NCI-H1694 treated with DMSO at 0.1 percent for 48 hours (cell line): ENCODE measurements at places on chromosomes 3 and 15.

- no peak for DNase-seq
Measured at GRCh38 chr3:61152071-61152470, 99.2 kb downstream of the FHIT start.

- no peak for DNase-seq
Measured at GRCh38 chr15:82919231-82919886, 33.2 kb downstream of the HOMER2 start.

GRCh38 chr3:42189001-42189460, 77.0 kb downstream of the CCK start:
- no peak for DNase-seq

DNA sequence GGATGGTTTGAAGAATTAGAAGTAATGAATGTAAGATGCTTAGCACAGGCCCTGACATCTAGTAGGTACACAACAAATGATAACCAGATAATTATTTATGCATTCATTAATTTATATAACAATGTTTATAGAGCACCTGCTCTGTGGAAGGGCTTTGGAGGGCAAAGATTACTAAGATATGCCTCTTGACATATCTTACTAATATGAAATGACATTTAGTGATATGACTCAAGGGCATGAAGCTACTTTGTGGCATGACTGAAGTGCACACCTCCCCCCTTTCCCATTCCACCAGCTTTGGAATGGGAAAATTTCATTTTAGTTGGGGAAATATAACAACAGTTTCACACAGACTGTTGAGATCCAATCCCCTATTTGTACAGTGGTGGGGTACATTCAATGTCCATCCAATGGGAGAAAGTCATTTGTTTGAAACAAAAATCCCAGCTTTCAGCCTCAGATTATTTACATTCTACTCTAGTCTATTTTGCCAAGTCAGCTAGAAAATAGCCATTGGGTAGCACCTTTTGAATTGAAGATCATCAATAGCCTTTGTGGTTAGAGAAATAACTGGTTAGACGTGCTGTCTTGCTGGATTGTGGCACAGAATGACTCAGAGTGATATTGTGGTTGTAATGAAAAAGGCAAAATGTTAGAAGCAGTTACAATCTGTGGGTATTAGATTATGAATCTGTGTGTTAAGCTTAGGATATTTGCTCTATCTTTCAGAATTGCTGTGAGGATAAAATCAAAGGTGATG, 72.9 kb downstream of the MOBP start:
- DNase-seq: no peak

DNA sequence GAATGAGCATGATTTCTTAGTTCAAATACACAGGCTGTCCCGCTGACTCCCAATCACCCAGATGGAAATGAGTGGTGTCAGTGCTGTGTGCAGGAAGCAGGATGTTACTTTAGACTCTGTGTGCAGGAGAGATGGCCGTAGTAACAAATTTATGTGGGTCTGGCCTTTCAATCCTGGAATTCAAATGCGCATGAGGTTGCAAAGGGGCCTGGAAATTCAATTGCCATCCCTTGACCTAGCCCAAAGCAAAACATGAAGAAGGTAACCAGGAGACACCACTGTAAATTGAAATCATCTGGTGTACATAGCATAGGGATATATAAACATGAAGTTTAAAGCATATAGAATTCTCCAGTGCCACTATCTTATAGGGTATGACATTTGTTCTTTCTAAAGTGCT, 33.2 kb downstream of the GREM1 start:
- DNase-seq: no peak

- no peak for DNase-seq
Measured at GRCh38 chr15:89614164-89614563, 38.9 kb downstream of the TICRR start.

- DNase-seq: no peak
Measured at GRCh38 chr3:105529456-105529855, 162.7 kb downstream of the ALCAM start.

- no peak for DNase-seq
Measured at GRCh38 chr15:69119001-69119400, 41.4 kb upstream of the GLCE start.

GRCh38 chr15:76293361-76293760, 17.9 kb downstream of the ETFA start:
- DNase-seq: no peak

- DNase-seq: no peak
Measured at GRCh38 chr3:40851836-40852235, 327.1 kb downstream of the ZNF621 start.

DNA sequence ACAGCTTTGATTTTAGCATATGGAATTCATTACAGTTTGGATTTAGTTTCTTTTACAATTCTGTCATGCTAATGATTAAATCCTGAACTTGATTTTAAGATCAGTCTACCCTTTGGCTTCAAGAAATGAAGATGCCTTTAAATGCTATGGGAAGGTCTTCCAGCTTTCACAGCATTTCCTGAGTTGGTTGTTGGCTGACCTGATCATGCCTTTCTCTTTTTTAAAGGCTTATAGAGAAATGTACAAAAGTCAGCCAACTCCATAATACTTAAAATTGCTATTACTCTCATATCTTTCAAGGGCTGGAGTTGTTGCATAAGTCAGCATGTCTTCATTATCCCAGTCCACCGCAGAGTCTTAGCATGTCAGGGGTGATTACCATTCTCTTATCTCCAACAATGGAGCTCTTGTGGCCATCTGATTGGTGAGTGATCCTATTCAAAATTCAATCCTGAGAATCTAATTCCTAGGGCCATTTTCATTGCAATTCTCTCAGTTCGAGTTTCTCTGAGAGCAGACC, 123.8 kb downstream of the GMNC start:
- DNase-seq: no peak

DNA sequence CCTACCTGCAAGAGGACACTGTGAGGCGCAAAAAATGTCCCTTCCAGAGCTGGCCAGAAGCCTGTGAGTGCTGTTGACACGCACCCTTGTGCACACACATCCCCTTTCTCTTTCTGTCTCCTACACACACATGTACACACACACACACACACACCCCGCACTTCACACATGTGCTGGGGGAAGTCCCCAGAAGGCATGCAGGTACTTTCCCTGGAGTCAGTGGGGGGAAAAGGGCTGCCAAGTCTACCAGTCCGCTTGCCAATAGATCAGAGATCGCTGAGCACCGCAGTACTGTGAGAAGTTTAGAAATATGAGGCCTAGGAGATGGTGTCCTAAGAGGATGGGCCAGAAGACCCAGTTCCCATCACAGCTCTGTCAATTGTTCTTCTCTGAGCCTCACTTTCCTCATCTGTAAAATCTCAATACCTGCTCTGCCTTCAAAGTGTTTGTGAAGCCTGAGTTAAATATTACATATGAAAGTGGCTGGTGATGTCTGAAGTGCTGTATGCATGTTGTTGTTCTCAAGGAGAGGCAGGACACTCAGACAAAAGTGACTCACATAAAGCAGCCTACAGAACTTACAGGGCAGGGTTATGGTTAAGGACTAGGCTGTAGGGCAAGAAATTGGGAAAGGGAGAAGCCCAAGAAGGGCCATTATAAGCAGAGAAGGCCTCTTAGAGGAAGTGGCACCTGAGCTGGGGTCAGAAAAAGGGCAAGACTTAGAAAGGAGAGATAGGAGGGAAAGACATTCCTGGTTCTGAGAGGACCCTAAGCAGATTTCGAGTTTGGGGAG, 6.8 kb downstream of the IL17RE start:
- DNase-seq: no peak

GRCh38 chr15:99644913-99645542, 79.2 kb downstream of the MEF2A start:
- no peak for DNase-seq
